Tongue (tissue), 3 donors: ENCODE measurements at places on chromosomes 11 and 22.

GRCh38 chr11:120522021-120522420 is 10.5 kb downstream of the GRIK4 start:
- no peak for DNase-seq

DNA sequence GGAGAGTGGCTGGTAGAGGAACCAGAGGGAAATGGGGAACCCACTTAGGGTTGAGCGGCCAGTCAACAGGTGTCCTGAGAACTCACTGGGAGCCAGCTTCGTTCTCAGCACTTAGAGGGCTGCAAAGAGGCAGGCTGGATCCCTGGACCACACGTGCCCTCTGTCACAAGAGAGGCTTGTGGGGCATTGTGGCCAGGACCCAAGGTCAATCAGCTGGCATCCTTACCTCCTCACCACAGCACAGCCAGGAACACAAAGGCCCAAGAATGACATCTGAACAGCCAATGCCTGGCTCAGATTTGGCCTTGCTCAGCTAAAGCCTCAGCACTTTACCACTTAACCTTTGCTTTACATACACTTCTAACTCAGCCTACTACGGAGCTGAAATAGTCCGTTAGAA is 7.4 kb downstream of the MAPK8IP1 start:
- no peak for DNase-seq

GRCh38 chr11:59659981-59660380 is 8.9 kb downstream of the PATL1 start:
- DNase-seq = no peak

- DNase-seq = no peak
Measured at GRCh38 chr22:48869788-48870187, 957.9 kb downstream of the BRD1 start.

DNA sequence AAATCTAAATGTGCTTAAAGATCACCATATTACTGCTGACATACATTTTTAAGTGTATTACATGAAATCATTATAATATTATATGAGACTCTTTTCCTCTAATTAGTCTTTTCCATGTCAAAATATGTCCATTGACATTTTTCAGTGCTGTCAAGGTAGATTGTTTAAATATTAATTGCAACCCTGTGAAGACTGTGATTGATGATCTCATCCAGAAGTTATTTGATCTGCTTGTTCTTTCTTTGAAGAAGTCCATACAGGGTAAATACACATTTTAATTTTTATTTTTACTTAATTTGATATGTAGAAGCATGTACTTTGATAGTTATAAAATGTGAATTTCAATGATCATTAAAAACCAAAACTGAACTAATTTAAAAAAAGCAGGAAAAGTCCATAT is 38.4 kb downstream of the DYNC2H1 start:
- DNase-seq = no peak

DNA sequence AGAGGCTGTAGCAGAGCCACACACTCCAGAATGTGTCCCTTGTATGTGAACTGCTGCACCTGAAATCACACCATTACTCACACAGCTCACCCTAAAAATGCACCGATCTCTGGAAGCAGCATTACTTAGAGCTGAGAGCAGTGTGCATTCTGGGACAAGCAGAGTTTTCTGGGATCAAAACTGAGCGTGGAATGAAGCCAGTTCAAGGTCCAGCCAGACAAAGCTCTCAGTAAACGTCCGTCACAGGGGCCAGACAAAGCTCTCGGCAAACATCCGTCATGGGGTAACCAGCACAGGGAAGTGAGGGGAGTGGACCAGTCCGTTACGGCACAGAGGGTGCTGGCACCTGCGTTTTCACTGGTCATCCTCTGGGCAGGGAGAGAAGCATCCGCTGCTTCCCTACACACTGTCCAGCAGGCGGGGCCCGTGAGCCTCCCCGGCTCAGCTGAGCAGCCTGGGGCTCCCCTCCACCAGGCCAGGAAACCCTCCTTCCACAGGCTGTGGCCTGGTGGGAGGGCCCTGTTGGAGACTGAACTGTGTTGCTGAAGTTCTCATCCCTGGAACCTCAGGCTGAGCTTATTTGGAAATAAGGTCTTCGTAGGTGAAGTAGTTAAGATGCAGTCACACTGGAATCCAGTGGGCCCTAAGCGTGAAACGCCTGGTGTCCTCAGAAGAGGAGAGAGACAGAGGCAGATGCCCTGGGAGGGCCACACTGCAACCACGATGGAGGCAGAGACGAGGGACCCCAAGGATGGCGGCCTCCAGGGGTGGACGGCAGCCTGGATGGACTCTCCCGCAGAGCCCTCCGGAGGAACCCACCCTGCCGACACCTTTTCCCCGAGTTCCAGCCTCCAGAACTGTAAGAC is 883.9 kb downstream of the BRD1 start:
- no peak for DNase-seq

GRCh38 chr22:17943533-17944249 is 80.7 kb downstream of the MICAL3 start:
- no peak for DNase-seq

GRCh38 chr11:59918987-59919589 is 19.1 kb upstream of the OOSP1 start:
- peak; percentile 4 for DNase-seq

GRCh38 chr11:42890773-42891172 is 421.0 kb upstream of the API5 start:
- peak; percentile 5 for DNase-seq

GRCh38 chr11:35909511-35910265 is 34.2 kb upstream of the LDLRAD3 start:
- DNase-seq = no peak

- no peak for DNase-seq
Measured at GRCh38 chr11:45815747-45816146, 10.8 kb downstream of the SLC35C1 start.

GRCh38 chr11:61082062-61082870 is 20.0 kb upstream of the CD5 start:
- DNase-seq = no peak

DNA sequence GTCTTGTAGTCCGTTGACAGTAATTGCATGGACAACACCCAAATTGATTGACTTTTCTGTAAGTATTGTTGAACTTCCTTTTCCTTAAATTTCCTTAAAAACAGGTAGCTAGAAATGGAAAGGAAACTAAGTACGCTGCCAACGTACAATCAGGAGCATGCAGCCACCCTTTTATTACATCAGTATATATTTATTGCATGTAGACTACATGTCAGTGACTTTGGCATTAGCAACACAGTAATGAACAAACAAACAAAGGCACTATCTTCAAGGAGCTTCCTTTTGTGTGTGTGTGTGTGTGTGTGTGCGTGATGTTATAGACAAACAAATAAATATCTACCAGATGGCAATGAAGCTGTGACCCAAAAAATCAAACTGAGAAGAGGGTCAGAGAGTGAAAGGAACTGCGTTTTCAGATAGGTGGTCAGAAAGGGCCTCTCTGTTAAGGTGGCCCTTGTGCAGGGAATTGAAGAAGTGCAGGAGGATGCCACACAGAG is at the start of gene OR9Q1:
OR9Q1 (plus strand) TSS at position 447 of the 497 bp plus-strand sequence. CDS start 155,564 bp downstream, outside the sequence.
- no peak for DNase-seq

- DNase-seq = no peak
Measured at GRCh38 chr22:46004105-46004866, 27.3 kb upstream of the WNT7B start.

GRCh38 chr22:20956258-20957101 is 10.6 kb upstream of the AIFM3 start:
- DNase-seq = no peak

DNA sequence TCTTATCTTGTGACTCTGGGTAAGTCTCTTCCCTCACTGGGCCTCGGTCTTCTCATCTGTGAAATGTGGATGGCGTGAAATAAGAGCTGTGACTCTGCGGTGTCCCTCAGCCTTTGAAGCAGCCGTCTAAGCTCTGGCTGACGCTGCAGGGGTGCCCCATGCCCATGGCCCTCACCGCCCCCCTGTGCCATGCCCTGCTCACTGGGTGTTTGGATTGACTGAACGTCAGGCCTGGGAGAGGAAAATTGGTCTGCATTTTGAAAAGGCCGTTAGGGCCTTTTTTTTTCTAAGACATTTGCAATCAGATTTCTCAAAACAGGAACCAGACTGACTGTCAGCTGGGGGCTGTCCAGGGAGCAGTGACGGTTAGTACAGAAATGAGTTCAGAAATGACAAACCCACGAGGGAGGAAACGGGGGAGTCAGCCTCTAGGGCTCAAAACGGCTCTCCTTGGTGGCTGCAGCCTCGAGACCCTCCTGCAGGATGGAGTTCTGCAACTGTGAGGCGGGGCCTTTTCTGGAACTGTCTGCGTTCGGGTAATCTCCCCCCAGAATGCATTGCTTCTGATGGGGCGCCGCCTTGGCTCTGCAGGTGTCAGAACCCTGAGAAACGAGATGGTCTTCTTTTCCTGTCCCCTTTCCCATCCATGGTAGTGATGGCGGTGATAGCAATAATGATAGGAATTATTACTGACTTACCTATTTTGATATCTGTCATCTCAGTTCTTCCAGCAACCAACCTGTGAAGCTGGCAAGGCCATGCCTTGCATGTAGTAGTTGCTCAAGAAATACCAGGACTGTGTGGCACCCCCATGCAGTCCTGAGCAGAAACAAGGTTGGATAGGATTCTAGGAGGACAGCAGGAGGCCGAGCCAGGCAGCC is 2.0 kb downstream of the GRK2 start:
- no peak for DNase-seq

- DNase-seq = no peak
Measured at GRCh38 chr11:133586903-133587517, 54.7 kb upstream of the OPCML start.

- no peak for DNase-seq
Measured at GRCh38 chr11:12169822-12170221, 59.4 kb downstream of the MICAL2 start.
